ENCODE measurements at places on chromosomes 2 and 18. TPM values are rescaled to one million over a fixed set of nuclear protein-coding genes. Genes with fewer than 3 reads are reported as not detected.

The AGFG1 gene
- 137 TPM for total RNA-seq

The UPP2 gene
- total RNA-seq: not detected

The HOXD12 gene
- not detected for total RNA-seq

The ANKMY1 gene
- 25.1 TPM for total RNA-seq

The INHA gene
- not detected for total RNA-seq

The IL36A gene
- 0.34 TPM for total RNA-seq

The LAMA1 gene
- total RNA-seq: not detected

The UGT1A10 gene
- total RNA-seq: not detected

The KCNF1 gene
- not detected for total RNA-seq

The C2orf80 gene
- total RNA-seq: not detected

The LRRC30 gene
- total RNA-seq: not detected

All from activated T-helper 2 cell treated with anti-CD3 and anti-CD28 coated beads, Interferon-gamma antibody, Interleukin-2, Interleukin-4, amounts not matched to agents 10 μg/mL and 5 μg/mL and 100 μg/mL, durations not matched to agents 14 hours and 24 hours and 36 hours (primary cell).